ENCODE measurements at places on chromosomes 5 and 9.

DNA sequence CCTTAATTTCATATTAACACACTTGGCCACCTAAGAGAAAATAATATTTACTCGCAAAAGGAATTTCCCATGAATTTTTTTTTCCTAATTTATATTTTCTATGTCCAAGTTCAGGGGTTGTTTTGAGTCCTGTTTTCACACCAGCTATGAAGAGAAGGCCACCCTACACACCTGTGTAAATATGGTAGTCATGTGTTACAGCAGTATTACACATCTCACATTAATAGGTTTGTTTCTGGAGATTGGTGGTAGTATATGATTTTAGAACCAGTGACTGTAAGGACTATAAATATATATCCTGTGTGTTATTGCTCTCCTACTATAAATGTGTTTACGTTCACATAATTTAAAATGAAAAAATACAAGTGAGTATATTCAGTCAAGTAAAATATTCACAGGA is 147.5 kb downstream of the PAM start:
- DNase-seq = no peak

DNA sequence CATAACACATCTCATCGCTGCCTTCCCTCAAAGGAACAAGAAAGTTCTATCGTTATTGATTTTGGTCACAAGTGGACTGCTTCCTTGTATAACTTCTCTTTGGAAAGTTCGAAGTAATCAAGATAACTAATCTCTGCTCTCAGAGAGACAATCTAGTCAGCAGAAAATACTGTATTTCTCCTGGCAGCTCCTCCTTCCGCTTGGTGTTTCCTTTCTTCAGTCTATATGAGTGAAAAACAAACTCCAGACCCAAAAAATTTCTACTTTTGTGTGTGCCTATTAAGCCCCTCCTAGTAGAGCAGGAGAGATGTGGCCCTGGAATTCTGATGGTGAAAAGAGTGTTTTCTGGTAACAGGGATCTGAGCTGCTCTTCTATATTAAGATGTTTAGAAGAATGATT is 24.5 kb downstream of the OSTF1 start:
- no peak for DNase-seq

GRCh38 chr5:78823196-78823595 is 161.9 kb downstream of the ARSB start:
- no peak for DNase-seq

DNA sequence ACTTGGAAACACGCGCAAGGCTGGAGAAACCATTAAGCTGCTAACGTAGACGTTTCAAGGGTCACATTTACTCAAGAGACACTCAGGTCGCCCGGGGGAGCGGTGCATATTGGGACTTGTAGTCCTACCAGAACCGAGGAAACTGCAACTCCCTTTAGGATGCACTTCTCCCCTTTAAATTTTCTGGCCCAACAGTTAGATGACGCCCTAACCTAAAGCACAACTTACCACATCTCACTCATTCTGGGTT is 384 bp upstream of the DMXL1 start:
- DNase-seq = no peak

DNA sequence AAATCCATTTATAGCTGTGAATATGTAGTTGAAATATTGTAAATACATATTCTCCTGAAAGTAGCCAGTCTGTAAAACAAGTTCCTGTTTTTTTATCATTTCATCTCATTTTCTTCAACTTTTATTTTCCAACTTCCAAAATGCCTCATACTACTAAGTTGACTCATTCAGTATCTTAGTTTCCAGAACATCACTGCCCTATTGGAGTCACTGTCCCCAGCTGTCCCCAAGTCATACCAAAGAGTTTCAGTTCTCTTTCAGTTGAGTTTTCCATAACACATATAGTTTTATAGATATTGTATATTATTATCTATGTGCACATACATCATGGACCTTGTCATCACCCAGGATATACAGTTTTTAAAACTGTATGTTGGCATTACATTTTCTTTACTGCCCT is 261.7 kb downstream of the CDH12 start:
- DNase-seq = no peak

- no peak for DNase-seq
Observed at GRCh38 chr9:32371679-32372078, 12.8 kb upstream of the ACO1 start.

Measured in cortex of kidney (tissue), 1 donor.